ENCODE measurements at places on chromosomes 4 and X. TPM values are rescaled to one million over a fixed set of nuclear protein-coding genes. Genes with fewer than 3 reads are reported as not detected.

DNA sequence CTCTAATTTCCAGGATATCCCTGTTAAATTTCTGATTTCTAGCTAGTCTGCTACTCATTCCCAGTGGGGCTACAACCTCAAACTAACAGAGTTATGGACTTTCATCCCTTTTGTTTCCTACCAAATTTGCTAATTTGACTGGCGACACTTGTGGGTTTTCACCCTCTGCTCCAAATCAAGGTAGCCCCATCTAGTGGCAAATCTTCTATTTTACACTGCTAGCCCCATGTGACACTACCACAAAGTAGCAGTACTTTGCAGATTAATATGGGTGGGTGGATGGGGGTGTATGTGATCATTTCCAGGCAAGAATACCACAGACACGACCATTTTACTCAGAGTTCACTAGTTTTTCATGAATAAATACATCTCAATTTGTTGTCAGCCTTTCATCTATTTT is 150.3 kb downstream of the MSL3 start:
- no peaks in the 10 kb centered on the region for H3K4me1 ChIP-seq
- no peaks in the 10 kb centered on the region for H3K36me3 ChIP-seq
- no peak overlapping the region for H3K27ac ChIP-seq

Gene PRR32
- not detected for total RNA-seq

GRCh38 chr4:149993030-149993429 is 85.2 kb upstream of the DCLK2 start:
- no peak for DNase-seq
- no peak overlapping the region for H3K4me3 ChIP-seq
- no peaks in the 10 kb centered on the region for H3K36me3 ChIP-seq

DNA sequence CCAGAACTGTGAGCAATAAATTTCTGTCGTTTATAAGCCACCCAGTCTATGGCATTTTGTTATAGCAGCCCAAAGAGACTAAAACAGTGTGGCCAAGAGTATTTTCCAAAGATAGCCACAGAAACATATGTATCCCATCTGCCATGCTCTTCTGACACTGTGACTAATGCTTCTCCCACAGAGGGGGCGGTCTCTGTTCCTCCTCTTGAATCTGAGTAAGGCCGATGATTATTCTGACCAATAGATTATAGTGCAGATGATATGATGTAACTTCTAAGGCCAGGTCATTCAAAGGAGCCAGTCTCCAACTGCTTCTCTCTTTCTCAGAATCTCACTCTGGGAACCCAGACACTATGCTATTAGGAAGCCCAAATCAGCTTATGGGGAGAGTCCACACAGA is 570.7 kb downstream of the BCOR start:
- no peak overlapping the region for H3K27ac ChIP-seq
- H3K36me3 ChIP-seq, result no peaks in the 10 kb centered on the region
- H3K27me3 ChIP-seq, result no peaks in the 10 kb centered on the region
- no peak for DNase-seq

DNA sequence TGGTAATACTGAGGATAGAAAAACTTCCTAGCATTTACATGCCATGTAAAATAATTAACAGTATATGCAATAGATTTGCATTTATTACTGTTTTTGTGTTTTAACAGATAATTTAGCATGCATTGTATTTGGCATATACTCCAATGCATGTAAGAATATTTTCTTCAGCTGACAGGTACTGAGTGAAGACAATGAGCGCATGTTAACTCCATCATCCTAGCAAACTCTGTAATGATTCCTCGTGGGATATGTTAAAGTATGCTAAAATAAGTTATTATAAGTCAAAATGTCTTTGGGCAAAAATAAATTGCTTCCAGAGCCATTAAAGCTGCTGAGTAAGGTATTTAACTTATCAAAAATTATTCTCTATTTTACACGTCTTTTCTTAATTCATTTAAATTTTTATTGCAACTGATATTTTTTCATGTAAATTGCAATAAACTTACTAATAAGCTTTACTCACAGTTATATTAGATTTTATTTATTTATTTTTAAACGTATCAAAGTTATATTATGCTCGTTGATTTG is 616.4 kb upstream of the NDST4 start:
- H3K4me1 ChIP-seq, result no peaks in the 10 kb centered on the region
- H3K27ac ChIP-seq, result no peak overlapping the region
- no peaks in the 10 kb centered on the region for H3K27me3 ChIP-seq
- H3K4me3 ChIP-seq, result no peak overlapping the region

- no peaks in the 10 kb centered on the region for H3K27me3 ChIP-seq
- peak overlapping the region; percentile 86 for H3K27ac ChIP-seq
- peak overlapping the region; percentile 62 for H3K4me3 ChIP-seq
- DNase-seq, result peak; percentile 19
Measured at GRCh38 chr4:77821775-77822174, 2.6 kb upstream of the CNOT6L start.

Gene IQCM
- total RNA-seq, result not detected

Gene IL13RA1
- 0.46 TPM for total RNA-seq

Gene ARHGEF9
- 19.8 TPM for total RNA-seq

DNA sequence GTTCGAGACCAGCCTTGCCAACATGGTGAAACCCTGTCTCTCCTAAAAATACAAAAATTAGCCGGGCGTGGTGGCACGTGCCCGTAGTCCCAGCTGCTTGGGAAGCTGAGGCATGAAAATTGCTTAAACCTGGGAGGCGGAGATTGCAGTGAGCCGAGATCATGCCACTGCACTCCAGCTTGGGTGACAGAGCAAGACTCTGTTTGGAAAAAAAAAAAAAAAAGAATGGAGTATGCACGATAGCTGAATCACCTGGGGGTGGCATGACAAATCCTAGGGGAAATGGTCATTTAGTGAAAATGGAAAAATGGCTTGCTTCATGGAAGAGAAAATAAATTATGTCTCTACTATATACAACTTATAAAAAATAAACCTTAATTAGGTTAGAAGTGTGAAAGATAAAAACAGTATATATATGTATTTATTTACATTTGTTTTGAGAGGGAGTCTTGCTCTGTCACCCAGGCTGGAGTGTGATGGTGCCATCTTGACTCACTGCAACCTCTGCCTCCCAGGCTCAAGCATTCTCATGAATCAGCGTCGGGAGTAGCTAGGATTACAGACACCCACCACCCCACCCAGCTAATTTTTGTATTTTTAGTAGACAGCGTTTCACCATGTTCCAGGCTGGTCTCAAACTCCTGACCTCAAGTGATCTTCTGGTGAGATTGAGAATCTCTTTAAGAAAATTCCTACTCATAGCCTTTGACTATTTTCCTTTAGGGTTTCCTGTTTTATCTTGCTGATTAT is 19.3 kb upstream of the ING2 start:
- H3K4me3 ChIP-seq, result no peak overlapping the region
- H3K36me3 ChIP-seq, result peaks cover 3% of the 10 kb centered on the region
- H3K27ac ChIP-seq, result no peak overlapping the region
- no peaks in the 10 kb centered on the region for H3K4me1 ChIP-seq
- H3K27me3 ChIP-seq, result no peaks in the 10 kb centered on the region

Gene NR0B1
- total RNA-seq, result not detected

Measured in activated T-helper 2 cell treated with anti-CD3 and anti-CD28 coated beads, Interferon-gamma antibody, Interleukin-2, Interleukin-4, amounts not matched to agents 10 μg/mL and 5 μg/mL and 100 μg/mL, durations not matched to agents 14 hours and 24 hours and 36 hours (primary cell).